ENCODE measurements at places on chromosomes 2 and 18.

DNA sequence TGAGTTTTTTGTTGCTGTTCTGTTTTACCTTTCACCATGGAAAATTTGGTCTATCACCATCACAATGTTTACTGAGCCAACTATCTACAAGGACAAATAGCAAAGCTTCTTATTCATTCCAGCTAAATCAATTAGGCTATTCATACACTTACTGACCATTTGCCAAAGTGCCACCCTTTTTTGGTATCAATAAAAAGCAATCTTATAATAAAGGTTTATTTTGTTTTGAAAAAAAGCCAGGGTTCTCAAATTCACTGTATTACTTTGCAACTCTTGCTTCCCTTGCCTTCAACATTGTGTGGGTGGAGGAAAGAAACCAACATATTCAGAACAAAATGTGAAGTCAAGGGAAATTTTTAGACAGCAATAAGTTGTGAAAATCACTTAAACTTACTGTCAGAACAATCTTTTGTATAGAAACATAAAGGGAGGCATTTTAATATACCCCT lies 15.3 kb downstream of the PELI1 start:
- DNase-seq, result no peak

- DNase-seq, result no peak
Measured at GRCh38 chr2:133477616-133477990, 90.7 kb downstream of the NCKAP5 start.

DNA sequence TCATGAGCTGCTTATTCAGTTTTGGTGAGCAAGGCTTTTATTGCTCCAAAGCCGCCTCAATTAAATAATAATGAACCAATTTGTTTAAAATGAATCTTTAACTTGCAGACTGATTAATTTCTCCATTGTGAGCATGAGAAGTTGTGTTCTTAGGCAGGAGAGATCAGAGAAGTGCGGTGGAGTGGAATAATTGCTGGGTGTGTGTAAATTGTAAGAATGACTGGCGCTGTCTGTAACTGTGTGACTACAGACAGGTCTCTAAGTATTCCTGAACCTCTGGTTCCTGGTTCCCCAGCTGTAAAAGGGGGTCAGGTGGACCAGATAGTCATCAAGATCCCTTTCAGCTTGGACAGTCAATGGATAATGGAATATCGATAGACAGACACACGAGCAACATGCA lies 98.0 kb upstream of the EFEMP1 start:
- DNase-seq, result no peak

- DNase-seq, result no peak
Measured at GRCh38 chr2:166768393-166769123, 119.7 kb upstream of the XIRP2 start.
